ENCODE measurements at places on chromosomes 5 and 9.

- no peak for DNase-seq
Observed at GRCh38 chr5:160843240-160843639, 8.8 kb downstream of the ATP10B start.

GRCh38 chr5:140916325-140916724, 9.8 kb upstream of the PCDHAC1 start:
- DNase-seq: no peak

DNA sequence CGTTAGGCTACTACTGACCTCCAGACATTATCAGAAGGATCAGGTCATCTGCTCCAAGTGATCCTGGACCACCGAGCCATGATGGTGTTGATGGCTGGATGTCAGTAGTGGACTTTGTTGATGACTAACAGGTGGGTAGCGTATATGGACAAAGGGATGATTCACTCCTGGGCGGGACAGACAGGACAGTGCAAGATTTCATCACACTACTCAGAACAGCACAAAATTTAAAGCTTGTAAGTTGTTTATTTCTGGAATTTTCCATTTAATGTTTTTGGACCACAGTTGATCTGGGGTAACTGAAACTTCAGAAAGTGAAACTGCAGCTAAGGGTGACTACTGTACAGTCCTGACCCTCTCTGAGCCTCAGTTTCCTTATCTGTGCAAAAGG, 12.7 kb downstream of the PDGFRB start:
- no peak for DNase-seq

DNA sequence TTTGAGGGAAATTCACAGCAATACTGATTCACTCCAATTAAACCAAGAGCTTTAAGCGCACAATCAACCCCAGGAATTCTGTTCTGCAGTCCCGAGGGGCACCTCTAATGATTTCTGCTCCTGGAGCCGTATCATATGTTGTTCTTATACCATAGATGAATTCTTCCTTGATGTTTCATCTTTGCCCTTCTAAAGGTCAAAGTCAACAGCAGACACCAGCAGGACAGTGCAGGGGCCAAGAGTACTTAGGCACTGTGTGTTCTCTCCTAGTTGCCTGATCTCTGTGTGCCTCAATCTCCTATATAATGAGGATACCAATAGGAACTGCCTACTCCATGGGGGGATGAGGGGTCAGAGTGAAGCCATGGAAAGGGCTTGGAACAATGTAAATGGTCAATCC, 16.5 kb downstream of the EPB41L4B start:
- DNase-seq: no peak

Data from stimulated activated CD4-positive, alpha-beta T cell treated with anti-CD3 and anti-CD28 coated beads, Interleukin-12 subunit alpha, Interleukin-12 subunit beta, amount 100 ng/mL, for 48 hours (primary cell).